ENCODE measurements at places on chromosomes 16 and 17.

DNA sequence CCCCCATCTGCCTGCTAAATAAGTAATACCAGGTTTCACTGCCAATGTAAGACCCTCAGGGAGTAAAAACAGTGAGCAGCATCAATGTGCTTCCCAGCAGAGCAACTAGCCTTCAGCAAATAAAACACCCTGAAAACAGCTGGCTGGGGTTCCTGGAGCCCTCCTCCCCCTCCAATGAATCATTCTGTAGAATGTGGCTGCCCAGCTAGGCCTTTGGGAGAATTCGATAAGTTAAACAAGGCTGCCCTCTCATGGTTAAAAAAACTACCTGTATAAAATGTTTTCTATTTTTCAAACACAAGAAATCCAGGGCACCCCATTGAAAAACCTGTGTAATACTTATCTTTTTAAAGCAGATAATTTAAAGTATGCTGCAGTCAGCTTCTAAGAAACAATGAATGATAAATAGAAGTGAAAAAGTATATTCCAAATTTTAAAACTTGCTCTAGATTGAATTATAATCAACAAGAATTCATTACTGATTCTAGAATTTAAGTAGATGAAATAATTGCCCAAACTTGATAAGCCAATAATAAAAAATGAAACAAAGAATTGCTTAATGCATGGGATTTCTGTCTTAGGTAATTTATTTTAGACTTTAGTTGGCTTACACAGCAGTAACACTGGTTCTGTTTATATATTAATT, 9.4 kb upstream of the TOM1L1 start:
- no peak for DNase-seq

GRCh38 chr16:57600952-57601580, 27.4 kb upstream of the ADGRG1 start:
- peak; percentile 5 for DNase-seq

DNA sequence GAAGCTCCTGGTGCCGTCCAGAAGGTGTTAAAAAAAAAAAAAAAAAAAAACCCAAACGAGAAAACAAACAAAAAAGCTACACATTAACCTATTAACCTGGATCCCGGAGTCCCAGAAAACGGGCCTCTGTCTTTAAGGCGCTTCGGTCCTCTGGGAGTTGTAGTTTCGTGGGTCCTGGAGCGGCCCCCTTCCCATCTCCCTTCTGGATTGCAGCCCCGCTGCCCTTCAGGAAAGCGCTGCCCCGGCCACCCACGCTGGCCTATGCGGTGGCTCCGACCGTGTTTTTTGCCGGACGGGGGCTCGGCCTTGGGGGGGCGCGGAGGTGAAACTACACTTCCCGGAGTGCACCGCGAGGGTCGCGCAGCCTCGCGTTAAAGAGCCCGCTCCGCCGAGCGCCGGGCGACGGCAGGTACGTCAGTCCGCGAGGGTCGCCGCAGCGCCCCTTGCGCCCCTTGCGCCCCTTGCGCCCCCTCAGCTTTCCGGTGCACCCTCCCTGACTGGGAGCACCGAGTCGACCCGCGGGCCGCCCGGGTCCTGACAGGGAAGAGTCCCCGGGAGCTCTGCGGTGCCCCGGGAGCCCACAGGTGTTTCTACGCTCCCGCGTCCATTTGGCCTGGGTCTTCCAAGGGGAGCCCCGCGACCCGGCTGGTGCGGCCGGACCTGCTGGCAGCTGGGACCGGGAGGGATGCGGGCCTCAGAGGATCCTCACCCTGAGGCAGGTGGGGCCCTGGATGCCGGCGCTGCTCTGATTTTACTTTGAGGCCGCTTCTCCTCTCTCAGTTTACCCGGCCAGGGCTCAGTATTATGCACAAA, at the start of gene FCSK:
TSS of gene FCSK (plus strand) at position 374 of the 813 bp plus-strand sequence. CDS start 8,596 bp downstream, outside the sequence.
- DNase-seq, result peak; percentile 61

DNA sequence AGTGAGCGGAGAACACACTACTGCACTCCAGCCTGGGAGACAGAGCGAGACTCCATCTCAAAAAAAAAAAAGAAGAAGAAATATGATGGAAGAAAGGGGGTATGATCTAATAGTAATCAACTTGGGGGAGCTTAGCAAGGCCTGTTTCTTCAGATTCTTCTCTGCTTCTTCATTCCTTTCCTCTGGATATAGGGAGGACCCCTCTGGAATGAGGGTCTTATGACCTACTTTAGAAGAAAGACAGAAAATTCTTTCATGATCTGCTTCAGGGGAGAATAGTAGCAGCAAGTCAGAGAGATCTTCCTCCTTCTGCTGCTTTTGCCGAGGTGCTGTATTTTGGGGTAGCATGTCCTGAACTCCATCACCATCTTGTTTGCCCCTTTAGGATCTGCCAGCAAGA, 44.9 kb upstream of the ETV4 start:
- no peak for DNase-seq

GRCh38 chr17:51853857-51854256, 304.7 kb downstream of the CA10 start:
- no peak for DNase-seq

GRCh38 chr17:48925991-48926342, 17.8 kb downstream of the UBE2Z start:
- no peak for DNase-seq

- DNase-seq, result no peak
Measured at GRCh38 chr17:416293-417206, 63.9 kb upstream of the RPH3AL start.

DNA sequence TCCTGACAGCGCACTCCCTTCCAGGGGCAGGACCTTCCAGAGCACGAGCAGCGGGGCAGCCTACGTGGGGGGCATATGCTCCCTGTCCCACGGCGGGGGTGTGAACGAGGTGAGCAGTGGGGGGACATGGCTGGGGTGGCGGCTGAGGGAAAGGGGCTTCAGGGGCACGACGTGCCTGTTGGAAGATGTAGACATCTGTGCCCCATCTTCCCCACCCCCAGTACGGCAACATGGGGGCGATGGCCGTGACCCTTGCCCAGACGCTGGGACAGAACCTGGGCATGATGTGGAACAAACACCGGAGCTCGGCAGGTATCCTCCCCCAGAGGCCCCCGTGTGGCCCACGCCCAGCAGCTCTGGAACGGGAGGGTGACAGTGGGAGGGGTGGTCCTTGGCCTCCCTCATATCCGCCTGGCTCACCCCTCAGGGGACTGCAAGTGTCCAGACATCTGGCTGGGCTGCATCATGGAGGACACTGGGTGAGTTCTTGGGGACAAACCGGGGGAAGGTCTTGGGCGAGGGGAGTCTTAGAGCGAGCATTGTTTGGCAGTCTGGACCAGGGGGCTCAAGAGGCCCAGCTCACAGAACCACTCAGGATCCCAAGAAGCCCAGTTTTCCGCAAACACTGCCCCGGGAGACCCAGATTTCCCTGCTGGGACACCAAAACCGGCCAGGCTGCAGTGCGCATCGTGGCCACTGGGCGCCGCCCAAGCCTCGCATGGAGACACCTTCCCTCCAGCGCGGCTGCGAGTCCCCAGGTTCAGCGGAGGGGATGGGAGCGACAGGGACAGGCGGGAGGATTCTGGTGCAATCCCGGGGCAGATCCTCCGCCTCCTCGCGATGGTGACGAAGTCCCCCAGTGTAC, 15.7 kb downstream of the ADAM11 start:
- DNase-seq, result peak; percentile 87

DNA sequence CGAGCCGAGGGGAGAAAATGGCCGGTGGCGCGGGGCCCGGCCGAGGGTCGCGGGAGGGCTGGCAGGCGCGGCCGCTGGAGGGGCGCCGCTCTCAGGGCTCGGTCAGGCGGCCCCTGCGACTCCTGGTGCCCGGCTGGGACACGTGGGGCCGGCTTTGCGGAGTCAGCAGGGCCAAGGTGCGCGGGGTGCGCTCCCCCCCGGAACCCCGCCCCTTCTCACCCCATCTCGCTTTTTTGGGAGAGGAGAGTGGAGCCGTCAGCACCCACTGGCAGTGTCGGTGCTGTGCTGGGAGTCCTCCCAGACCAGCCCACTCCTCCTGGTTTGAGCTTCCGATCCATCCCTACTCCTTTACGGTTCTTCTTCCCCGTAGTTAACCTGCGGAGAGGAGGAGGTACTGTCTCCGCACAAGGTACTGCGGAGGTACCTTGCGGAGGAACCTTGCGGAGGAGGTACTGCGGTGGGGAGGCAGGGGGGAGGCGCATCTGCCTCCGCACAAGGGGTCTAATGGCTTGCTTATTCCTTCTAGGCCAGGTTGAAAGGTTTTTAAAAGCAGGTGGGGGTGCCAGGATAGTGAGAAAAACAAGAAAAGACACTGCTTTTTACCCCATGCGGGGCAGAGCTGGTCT, 19.1 kb upstream of the CBX8 start:
- no peak for DNase-seq

- no peak for DNase-seq
Measured at GRCh38 chr16:55010492-55011160, 80.0 kb downstream of the IRX5 start.

- DNase-seq, result no peak
Measured at GRCh38 chr16:87860553-87861299, 8.6 kb downstream of the SLC7A5 start.
